ENCODE measurements at places on chromosomes 4 and X. TPM values are rescaled to one million over a fixed set of nuclear protein-coding genes. Genes with fewer than 3 reads are reported as not detected.
A peak's percentile ranks its signal among the peaks of the same experiment; 100 is the strongest.

DNA sequence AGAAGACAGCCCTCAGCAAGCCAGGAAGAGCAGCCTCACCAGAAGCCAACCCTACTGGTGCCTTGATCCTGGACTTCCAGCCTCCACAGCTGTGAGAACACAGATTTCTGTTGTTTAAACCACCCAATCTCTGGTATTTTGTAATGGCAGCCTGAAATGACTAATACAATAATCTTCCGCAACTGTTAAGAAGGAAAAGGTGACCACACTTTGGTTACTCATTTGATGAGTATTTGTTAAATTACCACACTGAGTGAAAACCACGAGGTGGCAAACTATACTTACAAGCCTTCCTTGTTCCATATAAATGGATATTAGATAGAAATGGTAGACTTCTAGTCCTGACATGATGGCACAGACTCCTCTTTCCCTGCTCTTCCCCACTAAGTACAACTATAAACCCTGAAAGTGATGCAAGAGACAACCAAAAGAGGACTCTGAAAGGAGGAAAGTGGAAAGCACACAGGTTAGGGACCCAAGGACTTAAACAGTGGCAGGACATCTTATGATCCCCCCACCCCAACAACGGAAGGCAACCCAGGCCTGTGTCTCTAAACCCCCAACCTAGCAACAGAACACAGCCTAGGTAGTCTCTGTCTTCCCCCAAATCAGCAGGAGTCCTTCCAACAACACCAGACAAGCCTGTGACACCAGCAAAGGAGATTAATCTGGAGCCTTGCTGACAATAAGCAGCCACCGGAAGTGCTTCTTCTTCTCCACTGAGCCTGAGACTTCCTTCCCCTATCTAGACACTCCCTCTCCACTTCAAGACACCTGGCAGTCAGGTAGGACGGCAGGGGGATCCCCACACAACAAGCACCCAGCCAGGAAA lies 12.3 kb downstream of the ZNF182 start:
- peak; percentile 13 for DNase-seq

DNA sequence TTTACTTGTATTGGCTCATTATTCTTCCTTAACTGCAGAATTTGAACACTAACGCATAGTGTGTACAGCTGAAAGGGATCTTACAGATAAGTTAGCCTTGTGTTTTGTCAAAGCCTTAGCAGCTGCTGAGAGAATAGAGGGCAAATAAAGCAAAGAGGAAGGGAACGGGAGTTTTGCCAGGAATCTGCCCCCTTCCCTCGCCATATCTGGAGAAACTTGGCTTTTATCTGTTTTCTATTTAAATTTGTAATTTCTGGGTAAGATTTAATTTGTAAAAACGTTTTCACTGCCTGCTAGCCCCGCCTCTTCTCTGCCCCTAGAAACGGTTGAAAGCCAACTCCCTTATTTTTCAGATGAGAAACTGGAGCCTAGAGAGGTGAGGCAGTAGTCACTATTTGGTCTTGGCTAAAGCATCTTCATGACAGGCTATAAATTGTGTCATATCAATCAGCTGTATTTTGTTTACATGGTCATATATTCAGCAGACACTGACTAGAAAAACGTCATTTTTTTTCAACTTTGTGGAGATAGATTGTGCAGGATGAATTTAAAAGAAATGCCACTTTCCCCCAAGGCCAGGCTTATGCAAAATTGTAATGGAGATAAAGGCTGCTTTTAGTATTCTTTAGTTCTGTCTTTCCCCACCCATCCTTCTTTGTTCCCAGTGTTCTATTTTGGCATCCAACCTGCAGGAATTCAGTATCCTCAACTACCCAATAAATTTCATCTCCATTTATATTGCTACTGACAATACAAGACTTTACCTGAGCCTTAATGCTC lies 319.4 kb downstream of the SH2D1A start:
- DNase-seq: no peak

DNA sequence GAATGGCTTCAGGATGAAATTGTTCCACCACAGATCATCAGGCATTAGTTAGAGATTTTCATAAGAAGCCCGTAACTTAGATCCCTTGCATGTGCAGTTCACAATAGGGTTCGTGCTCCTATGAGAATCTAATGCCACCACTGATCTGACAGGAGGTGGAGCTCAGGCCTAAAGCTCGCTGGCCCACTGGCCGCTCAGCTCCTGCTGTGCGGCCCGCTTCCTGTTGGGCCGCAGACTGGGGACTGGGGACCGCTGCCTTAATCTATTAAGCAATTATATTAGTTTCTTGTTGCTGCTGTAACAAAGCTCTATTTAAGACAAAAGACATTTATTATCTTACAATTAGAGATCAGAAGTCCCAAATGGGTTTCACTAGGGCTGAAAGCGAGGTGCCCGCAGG lies 205.6 kb downstream of the LARP7 start:
- no peak for DNase-seq

PRDM8 gene
- 9.4 TPM for total RNA-seq

TMPRSS11D gene
- total RNA-seq: not detected

GRCh38 chr4:78121338-78121904 lies 64.3 kb downstream of the FRAS1 start:
- DNase-seq: no peak
